ENCODE measurements at places on chromosomes 3 and 15.

GRCh38 chr3:147977001-147977400, 567.8 kb downstream of the ZIC1 start:
- DNase-seq = no peak

DNA sequence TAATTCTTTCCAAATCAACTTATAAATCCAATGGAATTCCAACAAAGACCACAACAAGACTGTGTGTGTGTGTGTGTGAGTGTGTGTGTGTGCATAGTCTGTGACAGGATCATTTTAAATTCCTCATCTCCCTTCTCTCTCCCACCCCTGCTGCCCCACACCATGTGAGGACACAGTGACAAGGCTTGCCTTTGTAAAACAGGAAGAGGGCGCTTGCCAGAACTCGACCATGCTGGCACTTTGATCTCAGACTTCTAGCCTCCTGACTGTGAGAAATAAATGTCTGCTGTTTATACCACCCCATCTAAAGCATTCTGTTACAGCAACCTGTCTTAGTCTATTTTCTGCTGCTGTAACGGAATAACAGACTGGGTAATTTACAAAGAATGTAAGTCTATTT, 99.1 kb downstream of the NSMCE3 start:
- no peak for DNase-seq

DNA sequence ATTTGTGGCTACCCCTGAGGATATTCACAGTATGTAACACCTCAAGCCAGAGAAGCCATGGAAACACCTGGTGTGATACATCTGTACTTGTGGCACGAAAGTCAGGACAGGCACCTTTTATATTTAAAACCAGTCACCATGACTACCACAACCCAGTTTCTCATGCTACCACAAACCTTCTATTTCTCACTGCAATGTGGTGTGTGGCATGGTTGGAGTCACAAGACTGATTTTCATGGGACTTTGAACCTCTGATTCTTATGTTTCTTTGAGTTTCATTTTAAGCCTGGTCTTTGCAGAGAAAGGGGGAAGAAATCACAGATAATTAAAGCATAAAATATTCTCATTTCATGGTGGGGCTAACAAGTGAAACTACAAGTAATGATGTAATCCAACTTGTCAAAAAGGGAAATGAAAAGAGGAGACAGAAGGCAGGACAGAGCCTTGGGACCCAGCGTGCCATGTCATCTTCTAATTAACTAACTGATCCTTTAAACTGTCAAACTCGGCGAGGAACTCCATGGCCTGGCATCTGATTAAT, 175.9 kb downstream of the PDZRN3 start:
- no peak for DNase-seq

- no peak for DNase-seq
Observed at GRCh38 chr3:9026320-9027045, 63.2 kb upstream of the RAD18 start.

- no peak for DNase-seq
Observed at GRCh38 chr3:60160822-60161748, 1090.2 kb downstream of the FHIT start.

GRCh38 chr3:55591888-55592287, 104.8 kb upstream of the WNT5A start:
- no peak for DNase-seq

- no peak for DNase-seq
Observed at GRCh38 chr3:137988152-137988551, 21.8 kb upstream of the CLDN18 start.

GRCh38 chr3:147987549-147987948, 578.4 kb downstream of the ZIC1 start:
- no peak for DNase-seq

DNA sequence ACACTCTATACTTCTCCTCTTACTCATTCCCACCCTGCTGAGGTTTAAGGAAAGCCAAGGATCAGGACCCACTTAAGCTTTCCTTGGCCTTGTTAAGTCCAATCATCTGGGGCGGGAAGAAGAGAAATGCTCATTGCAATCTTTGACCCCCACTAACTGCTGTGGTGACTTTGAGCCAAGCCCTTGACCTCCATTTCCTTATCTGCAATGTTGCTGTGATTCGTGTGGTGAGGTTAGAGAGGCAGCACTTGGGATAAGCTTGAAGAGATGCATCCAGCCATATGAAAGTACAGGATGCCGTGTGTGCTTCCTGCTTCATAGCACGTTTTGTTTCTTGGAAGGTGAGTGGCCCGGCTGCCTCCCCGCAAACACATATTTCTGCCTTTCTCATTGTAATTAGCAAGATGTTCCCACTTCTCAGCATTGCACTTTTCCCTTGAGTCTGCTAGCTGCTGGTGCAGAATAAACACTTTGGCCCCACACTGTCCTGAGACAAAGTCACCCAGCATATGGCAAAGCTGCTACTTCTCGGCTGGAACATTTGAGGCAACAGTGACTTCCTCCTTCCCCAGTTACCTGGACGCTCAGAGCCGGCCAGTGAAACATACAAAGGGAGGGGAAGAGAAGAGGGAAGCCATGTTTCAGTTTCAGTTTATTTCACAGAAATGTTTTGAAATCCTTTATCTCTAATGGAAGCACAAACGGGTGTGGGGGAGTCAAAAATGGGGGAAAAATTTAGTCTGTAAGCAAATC, 10.5 kb upstream of the NUDT16 start:
- DNase-seq = no peak

GRCh38 chr3:172314591-172315160, 133.6 kb downstream of the GHSR start:
- no peak for DNase-seq

DNA sequence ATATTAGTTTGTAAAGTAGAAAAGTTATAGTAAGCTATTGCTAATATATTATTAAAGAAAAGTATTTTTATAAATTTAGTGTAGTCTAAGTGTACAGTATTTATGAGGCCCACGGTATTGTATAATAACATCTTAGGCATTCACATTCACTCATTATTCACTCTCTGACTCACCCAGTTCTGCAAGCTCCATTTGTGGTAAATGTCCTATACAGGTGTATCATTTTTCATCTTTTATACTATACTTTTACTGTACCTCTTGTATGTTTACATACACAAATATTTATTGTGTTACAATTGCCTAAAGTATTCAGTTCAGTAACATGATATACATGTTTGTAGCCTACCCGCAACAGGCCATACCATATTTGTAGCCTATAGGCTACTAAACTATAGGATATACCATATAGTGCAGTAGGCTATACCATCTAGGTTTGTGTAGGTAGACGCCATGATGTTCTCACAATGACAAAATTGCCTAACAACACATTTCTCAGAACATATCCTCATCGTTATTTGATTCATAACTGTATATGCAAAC, 246.8 kb upstream of the ALCAM start:
- DNase-seq = no peak

- no peak for DNase-seq
Observed at GRCh38 chr3:176971613-176972174, 225.6 kb downstream of the TBL1XR1 start.

DNA sequence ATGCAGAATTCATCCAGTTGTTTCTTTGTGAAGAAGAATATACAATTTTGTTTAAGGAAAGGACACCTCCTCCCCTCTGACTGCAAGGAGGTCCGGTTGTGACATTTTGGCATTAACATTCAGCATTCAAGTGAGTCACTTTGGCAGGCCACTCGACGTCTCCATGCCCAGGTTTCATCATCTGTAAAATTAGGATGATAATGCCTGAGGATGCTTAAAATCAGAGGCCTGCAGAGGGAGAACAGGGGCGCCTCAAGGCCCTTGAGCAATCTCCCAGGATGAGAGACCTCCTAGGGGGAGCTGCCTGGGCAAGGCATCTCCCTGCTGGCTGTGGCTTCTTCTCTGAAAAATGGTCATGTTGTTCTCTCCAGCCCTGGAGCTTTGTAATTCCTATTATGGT, 236.0 kb downstream of the CACNA2D3 start:
- peak; percentile 82 for DNase-seq

GRCh38 chr3:126053949-126054569, 29.9 kb downstream of the SLC41A3 start:
- no peak for DNase-seq

GRCh38 chr3:100709842-100710260, 557 bp downstream of the TFG start:
- peak; percentile 86 for DNase-seq

DNA sequence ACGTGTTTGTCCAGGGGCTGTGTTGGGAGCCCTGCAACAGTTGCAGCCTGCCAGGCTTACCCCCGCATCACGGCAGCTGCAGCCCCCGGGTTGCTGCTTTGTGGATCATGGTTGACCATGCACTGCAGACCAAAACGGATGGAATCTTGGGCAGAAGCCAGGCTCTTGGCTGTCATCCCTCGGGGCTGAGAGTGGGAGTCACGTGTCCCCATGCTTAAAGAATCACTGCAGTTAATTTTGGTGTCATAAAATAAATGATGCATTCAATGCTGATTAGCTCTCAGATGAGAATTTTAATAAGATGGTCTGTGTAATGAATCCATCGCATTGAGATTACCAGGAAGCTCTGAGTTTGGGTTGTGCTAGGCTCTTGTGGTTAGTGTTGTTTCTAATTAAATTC, 115.6 kb downstream of the CHDH start:
- DNase-seq = no peak

- DNase-seq = no peak
Observed at GRCh38 chr3:179613807-179614206, 9.2 kb downstream of the NDUFB5 start.

DNA sequence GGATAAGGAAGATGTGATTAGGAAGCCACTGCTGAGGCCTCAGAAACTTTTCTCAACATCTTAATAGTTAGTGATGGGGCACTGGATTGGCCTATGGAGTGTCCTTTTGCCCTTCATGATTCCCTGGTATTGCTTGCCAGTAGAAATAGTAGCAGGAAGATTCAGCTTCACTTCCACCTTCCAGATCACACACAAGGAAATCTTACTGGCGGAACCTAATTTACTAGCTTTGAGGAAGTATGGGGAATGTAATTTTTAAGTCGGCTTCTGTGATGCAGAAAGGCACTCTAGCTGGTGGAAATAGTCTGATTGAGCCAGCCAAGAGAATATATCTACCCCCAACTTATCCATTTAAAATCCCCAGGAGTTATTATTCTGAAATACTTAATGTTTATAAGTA, 46.5 kb downstream of the LPP start:
- DNase-seq = no peak
